ENCODE measurements at places on chromosomes 13 and 19. TPM values are rescaled to one million over a fixed set of nuclear protein-coding genes. Genes with fewer than 3 reads are reported as not detected.

- DNase-seq = no peak
Observed at GRCh38 chr13:110030394-110030928, 244.1 kb upstream of the IRS2 start.

- DNase-seq = no peak
Observed at GRCh38 chr19:33159149-33159548, 27.2 kb downstream of the WDR88 start.

- DNase-seq = no peak
Observed at GRCh38 chr19:1470305-1471009, 8.6 kb downstream of the C19orf25 start.

DNA sequence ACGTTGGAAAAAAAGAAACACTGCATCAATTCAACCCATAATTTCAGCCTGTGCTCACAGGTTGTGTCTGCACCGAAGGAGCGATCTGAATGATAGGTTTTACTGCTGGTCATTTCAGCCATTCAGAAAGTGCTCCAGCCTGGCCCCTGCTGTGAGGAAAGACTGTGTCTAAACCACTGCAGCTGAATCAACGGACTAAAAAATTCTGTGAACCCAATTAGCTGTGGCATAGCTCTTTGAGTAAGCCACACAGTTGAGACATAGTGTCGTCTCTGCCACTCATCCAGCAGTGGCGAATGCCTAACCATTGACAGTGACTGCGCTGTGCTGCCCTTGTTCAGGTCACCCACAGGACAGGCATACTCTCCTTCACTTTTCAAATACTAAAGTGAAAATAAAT lies 179.8 kb downstream of the COG6 start:
- DNase-seq = no peak

GRCh38 chr19:16376241-16376640 lies 51.6 kb downstream of the KLF2 start:
- no peak for DNase-seq

The XAB2 gene
- 47.9 TPM for polyA plus RNA-seq

- DNase-seq = no peak
Observed at GRCh38 chr19:7007859-7008258, 13.4 kb downstream of the MBD3L2B start.

- DNase-seq = no peak
Observed at GRCh38 chr13:104595511-104595910, 1529.3 kb upstream of the SLC10A2 start.

- peak; percentile 75 for DNase-seq
Observed at GRCh38 chr19:58150328-58150921, at the start of gene ZNF329. TSS of gene ZNF329 (minus strand) at chr19:58150789. CDS start at chr19:58129503, 21,286 bp downstream.

The BRME1 gene
- 9.6 TPM for polyA plus RNA-seq

The ZNF835 gene
- 4.5 TPM for polyA plus RNA-seq

GRCh38 chr19:13887517-13887916 lies 10.6 kb downstream of the NANOS3 start:
- DNase-seq = no peak

- no peak for DNase-seq
Observed at GRCh38 chr13:30100226-30100625, 207.1 kb downstream of the KATNAL1 start.

- DNase-seq = no peak
Observed at GRCh38 chr13:99215184-99215830, 14.7 kb downstream of the UBAC2 start.

GRCh38 chr19:48623556-48624066 lies 4.3 kb downstream of the SPHK2 start:
- no peak for DNase-seq

DNA sequence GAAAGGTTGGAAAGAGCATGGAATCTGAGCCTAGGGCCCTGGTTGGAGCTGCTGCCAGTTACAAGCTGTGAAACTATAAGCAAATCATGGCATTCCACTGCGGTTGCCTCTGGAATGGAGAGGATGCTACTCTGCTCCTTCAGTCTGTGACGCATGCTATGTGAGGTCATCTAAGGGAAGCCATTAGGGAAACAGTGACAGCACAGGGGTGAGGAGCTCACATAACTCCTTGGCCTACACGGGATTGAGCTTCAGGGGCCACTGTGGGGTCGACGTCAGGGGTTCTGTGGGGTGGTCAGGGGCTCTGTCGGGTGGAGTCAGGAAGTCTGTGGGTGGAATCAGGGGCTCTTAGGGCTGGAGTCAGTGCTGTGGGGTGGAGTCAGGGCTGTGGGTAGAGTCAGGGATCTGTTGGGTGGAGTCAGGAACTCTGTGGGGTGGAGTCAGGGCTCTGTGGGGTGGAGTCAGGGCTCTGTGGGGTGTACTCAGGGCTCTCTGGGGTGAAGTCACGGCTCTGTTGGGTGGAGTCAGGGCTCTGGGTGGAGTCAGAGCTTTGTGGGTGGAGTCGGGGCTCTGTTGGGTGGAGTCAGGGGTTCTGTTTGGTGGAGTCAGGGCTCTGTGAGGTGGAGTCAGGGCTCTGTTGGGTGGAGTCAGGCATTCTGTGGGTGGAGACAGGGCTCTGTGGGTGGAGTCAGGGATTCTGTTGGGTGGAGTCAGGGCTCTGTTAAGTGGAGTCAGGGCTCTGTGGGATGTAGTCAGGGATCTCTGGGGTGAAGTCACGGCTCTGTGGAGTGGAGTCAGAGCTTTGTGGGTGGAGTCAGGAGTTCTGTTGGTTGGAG lies 35.8 kb upstream of the MEDAG start:
- DNase-seq = no peak

GRCh38 chr19:771332-771785 lies 20.4 kb downstream of the MISP start:
- no peak for DNase-seq

The CGB3 gene
- polyA plus RNA-seq = 0.16 TPM

DNA sequence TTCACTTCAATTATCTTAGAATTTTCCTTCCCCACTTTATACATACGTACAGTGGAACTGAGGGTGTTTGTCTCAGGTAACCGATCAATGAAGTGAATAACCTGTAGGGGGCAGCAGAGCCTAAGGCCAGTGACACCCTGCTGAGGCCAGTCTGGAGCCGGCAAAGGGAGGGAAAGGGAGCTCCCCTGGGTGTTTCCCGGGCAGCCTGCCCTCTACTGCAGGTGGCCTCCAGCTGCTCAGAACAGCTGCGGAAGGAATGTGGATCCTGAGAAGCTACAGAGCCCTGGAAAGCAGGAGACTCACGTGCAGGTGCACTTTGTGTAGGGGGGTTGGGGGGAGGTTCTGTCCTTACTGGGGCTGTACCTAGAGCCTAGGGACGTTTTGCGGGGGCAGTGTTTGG lies 832 bp upstream of the ZNF491 start:
- peak; percentile 89 for DNase-seq

DNA sequence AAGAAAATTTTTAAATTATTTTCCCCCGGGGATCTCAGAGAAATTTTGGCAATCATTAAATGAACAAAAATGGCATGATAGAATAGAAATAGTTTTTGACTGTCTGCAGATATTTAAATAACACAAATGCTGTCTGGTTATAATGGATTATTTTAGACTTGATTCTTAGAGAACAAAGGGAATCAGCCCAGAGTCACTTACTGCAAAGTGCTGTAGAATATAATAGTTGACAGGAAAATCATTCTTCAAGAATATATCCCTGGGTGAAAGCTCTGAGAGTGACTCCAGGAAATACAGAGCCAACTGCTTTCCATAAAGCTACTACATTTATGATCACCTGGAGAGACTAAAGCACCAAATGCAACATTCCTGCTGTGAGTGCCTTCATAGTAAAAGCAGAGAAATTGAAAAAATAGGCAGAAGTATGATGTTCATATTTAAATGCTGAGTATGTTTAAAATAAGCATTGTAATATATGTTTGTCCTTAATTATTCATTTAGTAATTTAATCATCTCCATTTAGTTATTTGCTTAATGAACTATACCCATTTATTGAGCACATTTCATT lies 1765.8 kb downstream of the SLITRK1 start:
- no peak for DNase-seq

DNA sequence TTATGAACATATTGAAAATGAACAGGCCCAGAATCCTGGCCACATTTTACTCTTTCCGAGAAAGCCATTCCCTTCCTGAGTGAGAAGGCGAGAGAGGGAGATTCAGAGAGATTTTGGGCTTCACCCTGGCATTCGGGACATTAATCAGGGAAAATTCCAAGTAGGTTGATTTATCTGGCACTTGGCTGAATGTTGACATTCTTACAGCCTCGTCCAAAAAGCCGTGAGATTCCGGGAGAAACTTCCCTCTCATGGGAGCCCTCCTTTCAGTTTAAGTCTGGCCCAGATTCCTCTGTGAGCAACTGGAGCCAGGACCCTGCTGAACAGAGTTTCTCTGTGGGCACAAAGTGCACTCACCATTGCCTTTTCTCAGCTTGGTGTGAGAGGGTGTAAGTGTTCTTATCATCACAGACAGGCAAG lies 129.2 kb upstream of the PEG3 start:
- no peak for DNase-seq

DNA sequence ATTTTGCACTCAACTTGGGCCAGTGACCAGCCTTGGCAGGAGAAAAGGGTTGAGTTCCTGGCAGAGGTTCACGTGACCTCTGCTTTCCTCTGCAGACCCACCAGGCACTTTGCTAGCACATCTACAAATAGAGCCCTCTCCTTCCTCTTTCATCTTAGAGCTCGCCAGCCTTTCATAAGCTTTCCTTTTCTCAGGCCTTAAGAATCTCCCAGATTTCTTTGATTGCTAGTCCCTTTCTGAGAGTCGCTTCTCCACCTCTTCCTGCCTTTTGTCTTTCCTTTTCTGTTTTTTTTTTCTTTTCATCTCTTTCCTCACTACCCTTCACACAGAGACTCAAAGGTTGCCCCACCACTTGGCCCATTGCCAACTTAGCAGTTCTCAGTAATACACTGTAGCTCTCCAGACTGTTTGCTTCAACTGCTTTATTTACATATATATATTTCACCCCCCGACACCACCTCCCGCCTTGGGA lies 375.7 kb upstream of the SPRY2 start:
- peak; percentile 9 for DNase-seq

The CRX gene
- polyA plus RNA-seq = not detected

The ANKLE1 gene
- polyA plus RNA-seq = 0.88 TPM

GRCh38 chr13:22506096-22506691 lies 674.6 kb upstream of the SGCG start:
- no peak for DNase-seq

GRCh38 chr19:1101337-1101698 lies 2.5 kb upstream of the GPX4 start:
- DNase-seq = no peak

DNA sequence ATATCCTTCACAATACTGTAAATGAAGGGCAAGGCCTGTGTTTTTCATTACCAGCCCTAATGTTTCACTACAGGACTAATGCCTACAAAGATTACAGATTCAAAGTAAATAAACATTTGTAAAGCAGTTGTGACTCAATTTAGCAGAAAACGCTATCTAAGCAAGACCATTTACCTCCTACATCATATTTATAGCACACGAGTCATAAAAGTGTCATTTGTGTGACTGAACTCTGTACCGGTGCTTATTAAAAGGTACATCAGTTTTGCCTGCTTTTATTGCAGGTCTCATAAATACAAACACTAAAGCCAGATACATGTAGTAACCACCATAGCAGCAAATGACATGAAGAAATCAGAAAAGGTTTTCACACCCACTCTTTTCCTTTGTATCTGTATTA lies 61.5 kb upstream of the SLC15A1 start:
- DNase-seq = no peak

- DNase-seq = no peak
Observed at GRCh38 chr19:5832527-5833216, 6.8 kb downstream of the FUT6 start.

The CLPTM1 gene
- polyA plus RNA-seq = 112 TPM

- no peak for DNase-seq
Observed at GRCh38 chr13:27389891-27390290, 34.5 kb upstream of the GTF3A start.

DNA sequence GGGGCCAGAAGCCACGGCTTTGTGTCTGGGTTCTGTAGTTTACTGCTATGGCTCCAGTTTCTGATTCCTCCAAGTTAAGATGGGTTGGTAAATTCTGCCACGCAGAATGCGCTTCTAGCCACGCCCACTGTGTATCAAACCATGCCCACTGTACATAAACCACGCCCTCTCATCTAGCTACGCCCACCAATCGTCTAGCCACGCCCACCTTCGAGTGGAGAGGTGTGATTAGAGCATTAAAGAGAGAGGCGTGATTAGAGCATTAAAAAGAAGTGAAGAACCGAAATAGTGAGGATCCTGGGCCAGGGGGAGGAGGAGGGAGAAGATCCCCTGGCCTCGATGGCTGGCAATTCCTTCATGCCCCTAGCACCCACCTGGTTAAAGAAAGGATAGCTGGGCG lies 43.7 kb upstream of the ADGRE5 start:
- DNase-seq = no peak

- peak; percentile 43 for DNase-seq
Observed at GRCh38 chr13:75876142-75877050, 240.3 kb downstream of the LMO7 start.

DNA sequence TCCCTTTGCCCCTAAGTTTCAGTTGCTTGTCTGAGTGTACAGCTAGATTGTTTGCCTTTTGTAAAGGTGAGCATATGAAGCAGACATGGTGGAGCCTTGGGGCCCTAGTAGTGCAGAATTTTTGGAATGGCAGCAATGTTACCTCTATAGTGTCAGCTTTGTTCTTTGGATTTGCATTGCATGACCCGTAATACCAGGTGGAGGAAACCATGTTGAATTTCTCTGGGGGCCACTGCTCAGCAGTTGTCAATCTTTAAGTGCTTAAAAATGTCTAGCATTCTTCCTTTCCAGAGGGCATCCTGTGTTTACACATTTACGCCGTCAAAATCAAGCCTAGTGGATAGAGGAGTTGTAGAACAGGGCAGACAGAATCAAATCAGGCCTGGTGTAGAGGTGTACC lies 303.3 kb downstream of the ATP8A2 start:
- DNase-seq = no peak

DNA sequence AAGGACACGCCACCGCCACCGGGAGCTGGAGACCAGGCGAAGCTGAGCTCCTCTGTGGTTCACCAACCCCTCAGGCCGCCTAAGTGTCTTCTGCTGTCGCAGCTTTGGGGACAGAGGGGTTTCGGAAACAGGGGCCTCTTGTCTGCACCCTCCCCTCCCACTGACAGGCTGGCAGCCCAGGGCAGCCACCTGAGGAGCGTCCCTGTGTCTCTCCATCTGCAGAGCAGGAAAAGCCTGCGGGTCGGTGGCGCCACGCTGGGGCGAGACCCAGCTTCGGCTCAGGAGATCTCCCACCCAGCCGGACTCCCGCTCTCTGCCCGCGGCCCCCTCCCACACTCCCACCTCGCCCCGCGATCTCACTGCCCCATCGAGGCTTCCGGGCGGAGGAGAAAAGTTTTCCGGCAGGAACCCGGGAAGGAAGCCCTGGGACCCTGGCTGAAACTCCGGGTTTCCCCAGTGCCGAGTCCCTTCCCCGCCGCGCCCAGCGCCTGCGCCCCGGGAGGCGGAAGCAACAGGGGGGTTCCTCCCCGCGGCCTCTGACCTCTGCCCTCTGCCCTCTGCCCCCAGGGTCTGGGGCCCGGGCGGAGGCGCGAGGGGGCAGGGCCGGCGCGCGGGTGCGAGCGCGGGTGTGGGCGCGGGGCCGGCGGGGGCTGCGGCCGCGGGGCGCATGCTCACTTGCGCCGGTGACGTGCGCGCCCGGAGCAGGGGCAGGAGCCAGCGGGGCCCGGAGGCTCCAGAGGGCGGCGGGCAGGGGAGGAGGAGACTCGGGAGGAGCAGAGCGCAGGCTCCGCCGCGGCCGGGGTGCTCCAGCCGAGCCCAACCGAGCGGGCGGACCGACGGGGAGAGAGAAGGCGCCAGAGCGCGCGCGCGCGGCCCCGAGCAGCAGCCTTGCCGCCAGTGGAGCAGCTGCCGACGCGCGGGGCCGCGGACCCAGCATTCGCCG lies at the start of gene ATP11A:
Gene ATP11A (plus strand): TSS at position 736 of the 943 bp plus-strand sequence. CDS start 379 bp downstream, outside the sequence.
- peak; percentile 85 for DNase-seq

GRCh38 chr19:30029721-30030510 lies 87.9 kb downstream of the URI1 start:
- DNase-seq = no peak
